ENCODE measurements at places on chromosomes 5 and 9.

DNA sequence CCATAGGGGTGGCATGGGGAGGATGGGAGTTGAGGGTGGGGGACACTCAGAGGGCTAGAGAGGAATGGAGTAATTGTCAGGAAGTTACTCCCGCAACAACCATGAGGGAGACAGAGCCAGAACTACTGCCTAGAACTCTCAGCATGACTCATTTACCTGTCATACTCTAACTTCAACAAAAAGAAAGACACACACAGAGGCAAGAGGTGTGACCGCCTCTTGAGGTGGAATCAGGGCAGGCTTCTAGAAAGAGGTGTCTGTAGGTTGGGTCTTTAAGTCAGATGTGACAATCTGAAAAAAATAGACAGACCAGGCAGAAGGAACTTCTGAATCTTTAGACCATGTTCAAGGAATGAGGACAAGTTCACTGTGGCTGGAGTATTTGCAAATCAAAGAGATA is 73.4 kb downstream of the GABBR2 start:
- DNase-seq: no peak

DNA sequence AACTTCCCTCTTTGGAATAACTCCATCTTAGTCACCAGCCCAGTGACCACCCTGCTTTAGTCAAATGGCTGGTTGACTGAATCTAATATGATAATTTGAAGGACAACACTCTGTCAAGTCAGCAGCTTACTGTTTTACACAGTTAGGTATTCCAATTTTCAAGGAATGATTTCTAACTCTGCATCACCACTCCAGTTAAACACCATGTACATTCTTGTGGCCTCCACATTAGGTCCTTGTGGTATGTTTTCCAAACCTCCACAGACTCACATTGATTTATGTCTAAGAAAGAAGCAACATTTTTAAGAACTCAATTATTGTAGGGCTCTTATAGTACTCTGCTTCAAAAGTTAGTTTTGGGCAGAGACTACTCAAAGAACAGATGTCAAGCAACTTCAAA is 110.7 kb downstream of the TLE1 start:
- no peak for DNase-seq

GRCh38 chr9:1083325-1083913 is 33.3 kb downstream of the DMRT2 start:
- DNase-seq: no peak

DNA sequence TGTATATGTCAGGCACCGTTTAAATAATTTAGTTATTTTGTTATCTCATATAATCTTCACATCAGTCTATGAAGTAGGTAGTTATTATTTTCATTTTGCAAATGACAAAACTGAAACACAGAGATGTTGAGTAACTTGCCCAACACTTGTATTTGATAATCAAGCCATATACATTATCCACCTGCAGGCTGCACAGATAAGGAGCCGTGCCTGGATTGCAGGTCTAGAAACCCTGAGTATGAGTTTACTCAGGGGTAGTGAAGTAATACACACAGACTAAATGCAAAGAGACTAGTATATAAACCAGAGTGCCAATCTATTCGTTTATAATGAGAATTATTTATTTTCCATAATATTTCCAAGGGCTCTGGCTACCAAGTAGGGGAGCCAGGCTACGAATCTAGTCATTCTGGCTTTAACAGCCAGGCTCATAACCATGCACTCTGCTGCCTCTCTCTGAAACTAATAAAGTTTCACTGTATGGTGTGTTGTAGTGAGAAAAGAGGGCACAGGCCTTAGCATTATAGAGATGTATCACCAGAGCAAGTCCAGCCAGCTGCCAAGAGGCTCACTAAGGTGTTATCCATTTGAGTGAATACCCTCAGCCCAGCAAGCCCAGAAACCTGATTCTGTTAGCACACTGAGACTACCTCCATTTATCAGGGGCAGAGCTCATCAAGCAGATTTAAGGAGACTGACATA is 4.5 kb downstream of the HEMGN start:
- no peak for DNase-seq

GRCh38 chr5:179209359-179210150 is 135.7 kb downstream of the ADAMTS2 start:
- DNase-seq: no peak

GRCh38 chr9:136769710-136770191 is 5.4 kb upstream of the LCN15 start:
- DNase-seq: no peak

DNA sequence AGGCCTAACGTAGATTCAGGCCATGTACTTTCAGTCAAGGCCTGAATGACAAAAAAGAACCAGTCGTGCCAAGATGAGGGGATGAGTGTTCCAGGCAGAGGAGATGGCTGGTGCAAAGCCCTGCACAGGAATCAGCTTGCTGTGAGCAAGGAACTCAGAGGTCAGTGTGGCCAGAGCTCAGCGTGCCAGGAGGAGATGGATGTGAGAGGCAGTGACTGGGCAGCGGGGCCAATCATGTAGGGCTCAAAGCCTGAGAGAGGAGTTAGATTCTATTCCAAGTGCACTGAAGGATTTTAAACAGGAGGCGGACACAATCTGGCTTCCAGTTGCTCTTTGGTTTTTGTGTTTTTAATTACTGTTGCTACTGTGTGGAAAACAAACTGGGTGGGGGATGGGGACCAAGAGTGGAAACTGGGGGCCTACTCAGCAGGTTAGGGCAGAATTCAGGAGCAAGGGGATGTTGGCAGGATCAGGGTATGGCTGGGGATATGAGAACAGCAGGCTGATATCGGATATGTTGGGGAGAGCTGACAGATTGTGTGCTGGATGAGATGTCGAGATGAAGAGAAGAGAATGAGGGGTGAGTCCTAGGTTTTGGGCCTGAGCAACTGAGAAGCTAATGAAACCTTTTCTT is 64.3 kb downstream of the ANGPTL2 start:
- no peak for DNase-seq

- no peak for DNase-seq
These were observed 14.5 kb downstream of the SLC23A1 start for GRCh38 chr5:139368613-139369012.

DNA sequence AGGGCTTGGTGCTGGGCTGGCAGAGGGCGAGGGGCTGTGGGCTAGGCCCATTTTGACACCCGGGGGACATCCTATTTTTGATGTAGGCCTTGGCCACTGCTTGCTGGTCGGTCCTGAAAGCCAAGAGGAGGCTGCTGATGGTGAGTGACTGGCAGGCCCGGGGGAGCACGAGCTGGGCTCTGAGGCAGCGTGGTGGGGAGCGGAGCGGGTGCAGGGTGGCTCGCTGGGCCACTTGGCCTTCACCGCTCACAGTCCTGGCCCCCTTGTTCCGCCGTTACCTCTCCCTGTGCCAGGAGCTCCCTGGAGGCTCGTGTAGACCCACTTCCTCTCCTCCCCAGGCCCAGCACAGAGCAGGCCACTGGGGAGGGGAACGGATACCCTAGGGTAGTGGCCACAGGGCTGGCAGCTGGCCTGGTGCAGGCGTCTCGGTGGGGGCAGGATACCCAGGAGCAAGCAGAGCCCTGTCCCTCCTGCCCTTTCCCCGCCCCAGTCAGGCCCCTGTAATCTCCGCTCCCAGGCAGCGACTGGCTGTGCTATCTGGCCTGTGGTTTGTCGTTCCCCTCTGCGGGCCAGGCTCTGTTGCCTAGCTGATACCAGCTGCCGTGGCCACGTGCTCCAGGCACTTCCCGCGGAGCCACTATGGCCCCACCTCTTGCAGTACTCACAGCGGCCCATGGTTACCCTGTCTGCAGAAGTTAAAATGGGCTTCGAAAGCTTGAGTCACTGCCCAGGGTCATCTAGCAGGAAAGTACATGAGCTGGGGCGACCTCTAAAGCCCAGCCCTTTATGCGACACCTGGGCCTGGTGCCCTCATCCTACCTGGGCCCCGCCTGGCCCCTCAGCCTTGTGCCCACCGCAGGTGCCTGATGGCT is 11.7 kb upstream of the DOLPP1 start:
- DNase-seq: peak; percentile 17

- no peak for DNase-seq
These were observed 13.5 kb downstream of the RETREG1 start for GRCh38 chr5:16603295-16603694.

DNA sequence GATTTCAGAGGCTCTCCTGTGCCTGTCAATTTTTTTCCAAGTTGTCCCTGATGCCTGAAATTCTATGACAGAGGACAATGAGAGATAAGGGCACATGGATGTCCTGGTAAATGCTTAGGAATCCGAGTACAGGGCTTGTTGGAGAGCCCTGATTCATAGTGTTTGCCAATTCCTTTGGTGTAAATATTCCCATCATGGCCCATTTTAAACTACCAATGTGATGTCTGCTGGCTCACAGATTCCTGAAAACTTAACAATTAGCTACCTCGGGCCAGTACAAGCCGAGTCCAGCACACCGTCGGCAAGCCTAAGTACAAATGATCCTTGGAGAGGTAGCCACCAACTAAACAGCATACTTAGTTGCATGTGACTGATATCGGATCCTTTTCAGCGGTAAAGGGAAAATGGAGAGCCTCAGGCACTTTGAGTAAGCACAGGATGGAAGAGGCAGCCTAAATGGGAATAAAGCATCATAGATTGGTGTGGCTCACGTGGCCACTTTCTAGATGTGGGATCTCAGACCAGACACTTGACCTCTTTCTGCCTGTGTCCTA is 3.6 kb downstream of the ITK start:
- no peak for DNase-seq

DNA sequence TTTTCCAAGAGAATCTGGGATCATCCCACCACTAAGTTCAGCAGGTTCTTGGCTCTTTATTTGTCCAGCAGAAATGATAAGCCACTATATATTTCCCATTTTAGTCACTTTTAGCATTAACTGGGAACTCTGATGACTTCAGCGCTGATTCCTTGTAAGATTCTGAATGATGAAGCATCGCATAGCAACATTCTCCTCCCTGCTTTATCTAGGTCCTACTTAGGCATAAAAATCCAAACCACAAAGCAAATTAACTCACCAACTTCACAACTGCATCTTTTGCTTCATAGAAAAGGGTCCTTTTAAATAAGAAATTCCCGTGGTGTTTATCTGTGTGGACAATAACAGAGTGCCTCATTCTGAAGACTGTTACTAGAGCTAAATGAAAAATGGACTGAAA is 203.9 kb downstream of the SAXO1 start:
- no peak for DNase-seq

DNA sequence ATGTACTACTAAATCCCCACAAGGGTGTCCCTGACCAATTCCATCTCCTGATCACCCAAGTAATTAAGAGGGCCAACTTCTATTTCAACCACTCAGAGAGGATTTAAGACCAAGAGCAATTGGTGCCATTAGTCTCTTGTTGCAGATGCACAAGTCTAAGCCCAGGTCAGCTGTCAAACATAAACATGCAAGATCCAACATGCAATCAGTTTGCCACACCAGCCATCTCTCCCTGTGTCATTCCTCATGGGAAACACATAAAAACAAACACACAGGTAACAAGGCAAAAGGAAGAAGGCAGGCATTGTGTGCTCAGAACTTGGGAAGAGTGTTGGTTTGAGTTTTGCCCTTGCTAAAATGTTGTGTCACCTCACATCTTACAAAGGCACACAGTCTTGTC is 139.2 kb downstream of the SPOCK1 start:
- no peak for DNase-seq

DNA sequence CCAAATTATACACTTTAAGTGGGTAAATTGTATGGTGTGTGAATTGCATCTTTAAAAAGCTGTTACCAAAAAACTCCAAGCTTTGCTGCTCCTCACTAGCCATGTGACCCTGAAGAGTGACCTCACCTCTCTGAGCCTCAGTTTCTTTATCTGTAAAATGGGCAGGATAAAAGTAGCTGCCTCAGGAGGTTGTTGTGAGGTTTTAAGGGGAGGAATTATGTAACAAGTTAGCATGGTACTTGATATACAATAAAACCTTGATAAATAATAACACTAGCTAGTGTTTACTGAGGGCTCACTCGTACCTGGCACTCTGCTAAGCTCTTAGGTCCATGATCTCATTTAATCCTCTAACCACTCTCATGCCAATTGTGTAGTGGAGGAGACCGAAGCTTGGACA is 19.0 kb upstream of the PHF19 start:
- DNase-seq: no peak

DNA sequence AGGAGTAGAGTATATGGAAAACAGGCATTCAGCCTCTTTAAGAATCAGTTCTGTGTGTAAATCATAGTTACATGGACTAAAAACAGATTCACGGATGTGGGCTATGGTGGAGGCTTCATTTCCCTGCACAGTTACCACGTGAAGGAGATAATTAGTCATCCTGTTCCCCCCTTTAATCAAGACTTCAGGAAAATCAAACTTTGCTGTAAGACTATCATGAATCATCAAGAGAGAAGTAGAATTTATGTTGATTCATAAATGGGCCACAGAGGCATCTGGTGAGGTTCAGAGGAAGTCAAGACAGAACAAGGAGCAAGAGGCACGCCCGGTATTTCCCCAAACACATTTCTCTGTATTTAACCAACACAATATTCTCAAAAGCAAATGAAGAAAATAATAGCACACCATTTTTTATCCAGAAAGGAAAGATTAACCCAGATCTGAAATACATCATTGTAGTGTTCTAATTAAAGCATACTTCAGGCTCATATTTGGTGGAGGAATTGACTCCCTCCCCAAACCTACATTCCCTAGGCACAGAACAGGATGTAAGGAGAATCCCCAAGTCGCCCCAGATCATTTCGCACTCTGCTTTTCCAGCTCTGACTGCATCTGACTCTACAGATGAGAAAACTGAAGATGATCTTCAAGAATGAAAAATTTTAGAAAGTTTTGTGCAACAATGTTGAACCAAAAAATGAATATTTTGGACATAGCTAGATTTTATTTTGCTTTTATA is 175.8 kb upstream of the GAS1 start:
- no peak for DNase-seq

DNA sequence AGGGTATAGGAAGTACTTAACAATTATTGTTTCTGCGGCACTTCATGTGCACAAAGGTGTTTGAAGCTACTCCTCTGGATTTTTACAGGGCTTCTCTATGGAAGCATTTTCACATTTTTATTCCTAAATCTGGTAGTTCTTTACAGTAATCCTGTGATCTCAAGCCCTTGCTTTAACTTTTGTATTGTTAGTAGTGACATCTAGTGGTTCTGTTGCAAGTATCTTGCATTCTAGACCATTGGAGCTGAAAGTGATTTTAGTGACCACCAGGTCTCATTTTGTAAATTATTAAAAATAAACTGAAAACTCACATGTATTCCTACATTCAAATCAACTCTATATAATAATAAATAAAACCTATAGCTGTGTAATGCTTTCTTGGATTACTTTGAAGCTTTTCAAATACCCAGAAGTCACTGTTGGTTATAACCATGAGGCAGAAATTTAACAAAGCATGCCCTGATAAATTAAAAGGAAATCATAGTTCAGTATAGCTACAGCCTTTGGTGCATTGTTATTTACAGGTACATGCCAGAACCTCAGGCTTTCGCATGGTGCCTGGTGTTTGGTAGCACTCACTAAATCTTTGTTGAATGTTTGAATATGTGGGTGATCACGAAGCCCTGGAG is 18.9 kb downstream of the RPS23 start:
- DNase-seq: no peak

DNA sequence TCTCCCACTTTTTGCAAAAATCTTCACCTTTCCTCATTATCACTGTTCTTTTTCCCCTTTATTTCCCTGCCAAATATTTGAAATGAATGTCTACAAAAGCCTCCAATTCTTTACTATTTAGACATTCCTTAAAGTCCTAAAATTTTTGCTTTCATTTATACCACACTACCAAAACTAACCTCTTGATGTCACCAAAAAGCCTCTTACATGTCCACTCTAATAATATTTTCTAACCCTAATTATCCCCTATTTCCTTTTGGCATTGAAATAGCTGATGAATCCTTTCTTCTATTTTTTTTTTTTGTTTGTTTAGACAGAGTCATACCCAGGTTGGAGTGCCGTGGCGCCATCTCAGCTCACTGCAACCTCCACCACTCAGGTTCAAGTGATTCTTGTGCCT is 32.3 kb upstream of the NRG2 start:
- no peak for DNase-seq

All from activated T-helper 1 cell treated with anti-CD3 and anti-CD28 coated beads, Interleukin-2, amount 50 U/mL, for 16 hours (primary cell).